Islet precursor cell (in vitro differentiated cells): ENCODE measurements at places on chromosomes 6 and 20.
A peak's percentile ranks its signal among the peaks of the same experiment; 100 is the strongest.

DNA sequence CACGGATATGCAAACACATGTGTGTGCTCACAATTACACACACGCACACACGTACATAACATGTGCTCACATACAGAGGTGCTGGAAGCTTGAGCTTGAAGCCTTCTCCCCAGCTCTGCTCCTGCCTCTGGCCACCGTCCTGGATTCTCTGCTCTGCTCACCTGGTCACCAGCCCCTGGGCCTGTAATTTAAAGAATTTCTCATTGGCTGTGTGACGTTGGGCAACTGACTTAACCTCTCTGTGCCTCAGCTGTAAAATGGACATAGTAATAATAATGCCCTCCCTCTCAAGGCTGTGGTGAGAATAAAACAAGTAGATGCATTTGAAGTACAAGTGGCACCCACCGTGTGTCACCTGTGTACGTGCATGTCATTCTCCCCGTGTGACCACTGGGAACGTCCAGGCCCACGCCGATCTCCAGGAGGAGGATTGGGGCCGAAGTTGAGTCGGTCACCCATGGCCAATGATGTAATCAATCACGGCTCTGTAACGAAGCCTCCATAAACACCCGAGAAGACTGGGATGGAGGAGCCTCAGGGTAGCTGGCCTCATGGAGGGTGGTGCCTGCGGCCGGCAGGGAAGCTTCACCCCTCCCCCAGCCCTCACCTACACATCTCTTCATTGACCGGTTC is 160.9 kb upstream of the AFDN start:
- peak; percentile 35 for DNase-seq

DNA sequence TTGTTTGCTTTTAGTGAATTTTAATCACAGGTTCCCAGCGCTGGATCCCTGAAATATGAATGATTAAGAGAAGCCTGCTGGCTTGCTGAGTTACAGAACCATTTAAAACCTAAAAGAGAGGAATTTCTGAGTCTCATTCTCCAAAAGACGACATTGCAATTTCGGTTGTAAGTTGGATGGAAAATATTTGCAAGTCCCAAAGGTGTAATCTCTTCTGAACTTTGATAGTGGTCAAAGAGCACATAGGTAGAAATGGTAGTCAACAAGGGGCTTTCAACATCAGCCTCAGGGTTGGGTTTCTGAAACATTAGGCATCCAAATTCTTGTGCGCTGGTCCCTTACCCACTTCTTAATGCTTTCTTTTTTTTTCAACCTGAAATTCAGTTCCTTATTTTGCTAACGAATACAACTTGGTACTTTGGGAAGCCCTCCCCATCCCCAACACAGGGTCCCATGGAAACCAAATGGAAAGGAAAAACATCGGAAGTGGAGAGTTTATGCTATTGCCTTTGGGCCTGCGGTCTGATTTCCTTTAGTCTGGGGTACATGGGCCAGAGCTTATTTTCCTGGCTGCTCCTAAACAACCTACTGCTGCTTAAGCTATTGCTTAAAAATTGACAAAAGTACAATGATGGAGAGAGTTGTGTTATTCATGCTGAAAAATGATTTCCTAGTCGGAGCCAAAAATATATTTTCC is 117.0 kb upstream of the KCNK16 start:
- DNase-seq: no peak

DNA sequence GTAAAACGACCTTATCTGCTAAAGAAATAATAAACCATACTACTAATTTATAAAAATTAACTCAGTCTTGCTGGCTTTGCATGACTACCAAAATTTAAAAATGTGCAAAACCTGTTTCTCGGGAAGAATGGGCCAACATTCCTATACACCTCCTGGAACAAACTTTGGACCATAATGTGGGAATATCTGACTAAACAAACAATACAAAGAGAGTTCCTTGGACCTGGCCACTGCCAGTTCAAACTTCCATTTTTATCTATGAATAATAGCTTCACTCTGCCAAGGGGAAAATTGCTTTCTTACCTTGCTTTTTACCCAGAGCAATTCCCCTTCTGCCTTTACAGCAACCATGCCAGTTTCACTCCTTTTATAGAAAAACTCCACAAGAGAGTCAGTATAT is 38.7 kb upstream of the POU5F1 start:
- no peak for DNase-seq

- DNase-seq: no peak
Measured at GRCh38 chr6:157795841-157796240, 27.2 kb upstream of the SNX9 start.

GRCh38 chr6:53910834-53911233 is 116.0 kb downstream of the LRRC1 start:
- no peak for DNase-seq

DNA sequence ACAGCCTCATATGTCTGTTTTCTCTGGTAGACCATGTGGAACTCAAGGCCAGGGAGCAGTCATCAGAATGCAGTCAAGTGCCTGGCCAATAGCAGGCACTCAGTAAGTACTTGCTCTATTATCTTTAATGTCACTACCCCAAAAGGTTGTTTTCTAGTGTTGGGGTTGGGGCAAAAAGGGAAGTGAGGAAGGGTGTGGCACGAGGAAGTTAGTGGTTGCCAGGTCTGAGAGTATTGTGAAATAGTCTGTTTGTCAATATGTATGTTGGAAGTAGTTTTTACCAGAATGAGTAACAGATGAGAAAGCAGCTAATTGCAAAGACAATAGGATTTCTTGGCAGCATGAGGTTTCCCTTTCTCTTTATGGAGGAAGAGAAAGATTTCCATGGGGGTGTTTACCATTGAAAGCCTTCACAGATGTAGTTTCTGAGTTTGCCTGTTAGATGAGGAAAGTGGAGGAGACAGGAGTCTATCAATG is 59.5 kb upstream of the ARMH2 start:
- DNase-seq: no peak

DNA sequence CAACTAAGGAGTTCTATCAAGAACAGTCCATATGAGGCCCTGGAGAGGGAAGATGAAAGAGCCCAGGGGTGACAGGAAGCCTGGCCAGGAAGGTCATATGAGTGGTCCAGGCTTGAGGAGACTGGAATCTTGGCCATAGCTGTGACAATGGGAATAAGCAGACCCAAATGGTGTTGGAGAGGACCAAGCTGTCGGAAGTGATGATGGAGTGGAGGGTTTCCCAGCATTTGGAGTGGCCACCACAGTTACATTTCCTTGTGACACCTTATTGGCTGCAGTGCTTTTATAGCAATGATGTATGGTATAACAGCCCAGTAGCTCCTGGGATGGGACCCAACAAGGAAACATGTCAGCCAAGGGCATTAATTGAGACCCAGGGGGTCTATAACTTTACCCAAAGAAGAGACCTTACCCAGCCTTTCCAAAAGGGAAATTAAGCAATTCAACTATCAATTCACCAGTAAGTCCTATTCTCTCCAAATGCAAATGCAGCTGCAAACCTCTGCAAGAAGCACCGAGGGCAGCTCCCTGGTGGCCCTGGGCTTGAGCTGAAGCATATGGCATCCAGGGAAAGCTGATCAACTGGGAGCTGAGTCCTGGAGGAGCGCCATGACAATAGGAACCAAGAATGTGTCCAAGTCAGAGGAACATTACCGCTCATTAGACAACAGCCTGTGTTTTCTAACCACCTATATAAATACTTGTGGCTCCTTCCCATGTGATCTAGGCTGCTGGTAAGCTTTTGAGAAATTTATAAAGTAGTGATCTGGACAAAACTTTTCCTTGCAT is 219.4 kb downstream of the SOD2 start:
- no peak for DNase-seq

DNA sequence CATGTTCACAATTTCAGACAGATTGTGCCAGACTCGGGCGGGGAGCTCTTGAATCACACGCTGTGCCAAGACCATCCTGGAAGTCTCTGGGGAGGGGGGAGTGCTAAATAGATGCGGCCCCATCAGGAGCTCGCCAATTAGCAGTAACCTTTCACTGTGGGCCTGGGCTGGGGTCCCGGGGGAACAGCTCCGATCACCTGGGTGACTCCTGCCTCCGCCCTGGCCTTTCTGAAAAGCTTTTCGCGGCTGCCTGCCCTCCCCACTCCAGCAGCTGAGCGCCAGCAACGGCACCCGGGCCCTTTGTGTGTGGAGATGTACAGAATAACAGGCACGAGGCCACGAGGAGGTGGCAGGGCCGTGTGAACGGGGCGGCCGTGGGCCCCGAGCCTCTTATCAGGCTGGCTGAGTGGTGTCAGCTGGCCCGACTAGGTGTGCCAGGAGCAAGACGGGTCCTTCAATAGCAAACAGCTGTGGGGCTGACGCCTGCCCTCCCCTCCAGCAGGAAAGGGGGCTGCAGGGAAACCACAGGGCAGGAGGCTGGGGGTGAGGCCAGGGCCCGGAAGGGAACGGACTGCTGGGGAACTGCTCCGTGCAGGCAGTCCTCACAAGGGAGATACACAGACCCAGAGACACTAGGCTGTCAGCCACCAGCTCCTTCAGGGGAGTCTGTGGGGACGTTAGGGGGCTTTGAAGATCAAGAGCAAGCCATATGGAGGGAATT is 56.8 kb downstream of the NOL4L start:
- DNase-seq: peak; percentile 59

DNA sequence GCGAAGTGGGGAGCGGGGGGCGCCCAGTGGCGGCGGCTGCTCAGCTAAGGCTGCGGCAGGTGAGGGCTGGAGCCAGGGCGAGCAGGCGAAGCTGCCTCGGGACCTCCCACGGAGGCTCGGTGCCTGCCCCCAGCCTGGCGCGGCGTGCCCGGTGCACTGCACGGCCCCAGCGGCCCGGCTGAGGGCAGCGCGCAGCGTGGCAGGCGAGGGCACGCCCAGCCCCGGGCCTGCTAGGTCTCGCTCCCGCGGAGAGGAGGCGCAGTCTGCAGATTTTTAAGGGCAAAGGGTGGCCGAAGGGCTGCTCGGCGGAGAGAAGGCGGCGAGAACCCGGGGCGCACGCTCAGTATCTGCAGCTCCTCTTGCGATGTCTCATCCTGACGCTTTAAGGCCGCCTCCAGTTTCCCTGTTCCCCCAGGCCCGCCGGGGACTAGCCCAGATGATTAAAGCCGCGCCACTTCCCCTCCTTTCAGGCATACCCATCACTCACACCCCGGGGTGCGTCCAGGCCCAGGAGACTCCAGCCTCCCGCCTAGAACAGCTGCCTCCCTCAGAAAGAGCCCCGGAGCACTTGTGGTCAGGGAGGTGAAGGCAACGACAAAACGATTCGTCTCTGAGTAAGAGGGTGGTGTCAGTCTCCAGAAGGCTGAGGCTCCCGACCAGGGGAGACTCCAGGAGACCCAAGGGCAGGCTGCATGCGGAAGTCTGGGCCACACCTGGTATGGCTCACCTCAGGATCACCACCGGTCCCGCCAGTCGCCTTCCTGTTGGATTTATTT is at the start of gene FERMT1:
Gene FERMT1, minus strand, starts transcription at position 158 of the 776 bp plus-strand sequence. CDS start 3,476 bp downstream, outside the sequence.
- peak; percentile 90 for DNase-seq

DNA sequence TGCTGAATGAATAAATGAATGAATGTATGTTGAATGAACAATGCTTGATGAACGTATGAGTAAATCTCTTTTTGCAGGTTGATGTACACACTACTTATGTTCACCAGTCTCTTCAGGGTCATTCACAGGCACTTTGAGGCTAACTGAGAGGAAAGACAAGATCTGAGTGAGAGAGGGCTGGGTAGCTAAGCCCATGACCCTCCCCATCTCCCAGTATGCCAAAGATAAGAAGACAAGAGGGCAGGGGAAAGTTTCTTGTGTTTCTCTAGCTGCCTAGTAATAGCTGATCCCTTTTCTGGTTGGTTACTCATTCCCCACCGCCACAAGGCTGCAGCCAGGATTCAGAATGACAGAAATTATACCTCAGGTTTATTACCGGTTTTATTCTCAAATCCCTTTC is 90.7 kb downstream of the CEP57L1 start:
- DNase-seq: no peak

DNA sequence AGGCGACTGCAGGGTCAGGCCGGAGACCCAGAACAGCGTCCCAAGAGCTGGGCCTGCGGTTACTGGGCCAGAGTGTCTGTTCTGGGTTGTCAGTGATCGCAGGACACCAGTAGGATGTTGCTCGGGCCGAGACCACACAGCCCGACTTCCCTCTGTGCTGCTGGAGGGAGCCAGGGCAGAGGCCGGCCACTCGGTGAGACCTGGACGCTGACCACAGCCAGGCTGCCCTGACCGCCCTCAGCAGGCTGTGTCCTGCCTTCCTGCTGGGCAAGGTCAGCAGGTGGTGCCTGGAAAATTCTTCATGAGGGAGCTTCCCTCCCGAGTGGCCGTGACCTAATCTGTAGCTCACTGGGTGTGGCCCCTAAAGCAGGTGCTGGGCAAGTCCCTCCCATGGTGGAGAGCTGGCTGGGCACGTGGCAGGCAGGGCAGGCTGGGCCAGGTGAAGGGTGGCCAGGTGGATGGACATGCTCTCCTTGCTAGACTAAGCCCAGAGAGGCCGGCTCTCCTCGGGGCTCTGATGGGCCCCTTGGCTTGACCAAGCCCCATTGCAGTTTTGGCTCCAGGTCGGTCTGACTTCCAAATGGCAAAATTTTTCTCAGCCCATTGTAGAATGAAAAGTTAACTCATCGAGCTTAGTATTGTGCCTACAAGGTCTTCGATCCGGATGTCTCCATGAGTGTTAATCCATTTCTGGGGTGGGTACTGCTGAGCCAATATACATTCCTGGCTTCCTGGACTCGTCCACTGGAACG is 1.9 kb downstream of the SLCO4A1 start:
- DNase-seq: no peak

DNA sequence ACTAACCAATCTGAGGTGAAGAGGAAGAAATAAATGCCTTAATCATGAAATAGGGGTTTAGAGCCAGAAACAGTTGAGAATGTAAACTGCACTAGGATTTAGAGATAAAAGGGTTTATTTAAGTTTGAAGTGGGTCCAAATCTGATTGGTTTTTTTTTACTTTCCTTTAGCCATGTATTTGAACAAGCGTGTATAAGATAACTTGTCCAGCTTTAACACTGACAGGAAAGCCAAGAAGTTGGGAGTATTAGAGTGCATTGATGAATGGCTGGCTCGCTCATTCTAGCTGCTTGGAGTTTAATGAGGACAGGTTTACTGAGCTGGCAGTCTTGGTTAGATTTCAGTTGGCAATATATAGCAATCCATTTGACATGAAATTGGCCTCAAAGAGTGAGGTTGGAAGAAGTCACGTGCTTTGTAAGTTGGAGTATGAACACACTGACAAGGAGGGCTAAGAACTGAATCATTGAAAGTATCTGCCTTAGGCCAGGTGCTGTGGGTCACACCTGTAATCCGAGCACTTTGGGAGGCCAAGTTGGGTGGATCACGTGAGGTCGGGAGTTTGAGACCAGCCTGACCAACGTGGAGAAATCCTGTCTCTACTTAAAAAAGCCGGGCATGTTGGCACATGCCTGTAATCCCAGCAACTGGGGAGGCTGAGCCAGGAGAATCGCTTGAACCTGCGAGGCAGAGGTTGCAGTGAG is 13.7 kb downstream of the SRSF3 start:
- DNase-seq: no peak

- DNase-seq: no peak
Measured at GRCh38 chr6:131486608-131487007, 86.4 kb upstream of the ARG1 start.

GRCh38 chr6:100209323-100210136 is 215.5 kb upstream of the MCHR2 start:
- no peak for DNase-seq

- DNase-seq: no peak
Measured at GRCh38 chr6:69097948-69098347, 462.9 kb downstream of the ADGRB3 start.

- DNase-seq: no peak
Measured at GRCh38 chr6:75353644-75354043, 69.1 kb upstream of the TMEM30A start.
